ENCODE measurements at places on chromosomes 6 and 20. TPM values are rescaled to one million over a fixed set of nuclear protein-coding genes. Genes with fewer than 3 reads are reported as not detected.

The ARHGAP40 gene
- total RNA-seq = not detected

DNA sequence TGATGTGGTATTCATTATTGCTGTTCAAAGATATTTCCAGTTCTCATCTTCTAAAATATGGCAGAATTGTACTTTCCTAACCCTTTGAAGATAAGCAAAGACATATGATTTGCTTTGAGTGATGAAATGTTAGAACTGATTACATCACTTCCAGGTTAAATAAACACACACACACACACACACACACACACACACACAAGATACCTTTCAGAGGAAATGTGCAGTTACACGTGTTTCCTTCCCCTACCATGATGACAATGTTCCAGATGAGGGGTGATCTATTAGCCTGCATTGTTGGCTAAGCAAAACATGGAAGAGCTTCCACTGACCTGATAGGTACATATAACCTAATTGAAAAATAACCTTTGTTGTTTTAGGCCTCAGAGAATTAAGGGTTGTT lies 11.7 kb upstream of the FRK start:
- no peak for DNase-seq

- no peak for DNase-seq
Measured at GRCh38 chr6:170283212-170284081, 7.4 kb downstream of the DLL1 start.

DNA sequence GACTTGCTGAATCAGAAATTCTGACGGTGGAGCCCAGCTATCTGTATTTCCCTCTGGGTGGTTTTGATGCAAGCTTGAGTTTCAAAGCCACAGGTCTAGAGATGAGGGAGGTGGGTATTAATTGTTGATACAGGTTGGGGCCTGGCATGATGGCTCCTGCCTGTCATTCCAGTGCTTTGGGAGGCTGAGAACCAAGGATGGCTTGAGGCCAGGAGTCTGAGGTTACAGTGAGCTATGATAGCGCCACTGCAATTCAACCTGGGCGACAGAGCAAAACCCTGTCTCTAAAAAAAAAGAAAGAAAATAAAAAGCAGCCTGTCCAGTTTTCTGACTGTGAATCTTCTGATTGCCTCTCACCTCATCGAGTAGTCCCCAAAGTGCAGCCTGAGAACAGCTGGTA lies 184.8 kb upstream of the SASH1 start:
- no peak for DNase-seq

GRCh38 chr6:154909821-154910220 lies 85.3 kb upstream of the TIAM2 start:
- no peak for DNase-seq

- DNase-seq = no peak
Measured at GRCh38 chr20:4102381-4102780, 87.0 kb upstream of the RNF24 start.

DNA sequence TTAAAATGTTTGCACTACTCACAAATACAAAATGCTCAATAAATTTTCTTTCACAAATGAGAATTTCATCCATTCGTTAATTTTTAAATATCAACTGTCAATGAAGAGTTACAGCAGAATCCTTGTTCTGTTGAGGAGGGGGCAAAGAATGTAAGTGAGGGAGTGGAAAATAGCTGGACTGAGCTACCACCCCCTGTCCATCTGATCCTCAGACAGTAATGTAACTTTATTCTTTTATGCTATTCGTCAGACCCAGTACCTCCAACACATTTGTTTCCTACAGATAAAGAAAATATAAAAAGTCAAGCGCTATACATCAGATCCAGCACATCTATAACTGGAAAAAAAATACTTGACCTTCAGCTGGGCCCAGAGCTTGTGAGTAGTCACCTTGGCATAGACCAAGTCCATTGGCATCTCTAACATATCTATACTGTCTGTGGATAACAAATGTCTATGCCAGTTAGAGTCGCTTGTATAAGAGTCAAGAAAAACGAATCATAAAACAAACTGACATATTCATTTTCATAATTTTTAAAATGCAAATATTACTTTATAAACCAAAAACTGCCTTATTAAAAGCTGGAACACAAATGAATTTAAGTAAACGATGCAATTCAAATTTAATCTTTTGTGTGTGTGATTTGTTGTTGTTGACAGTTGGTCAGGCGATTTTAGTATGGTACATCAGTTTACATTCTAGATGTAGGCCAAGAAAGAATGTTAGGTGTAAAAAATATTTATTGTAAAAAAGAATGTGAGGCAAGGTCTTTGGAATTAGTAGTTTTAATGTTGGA lies 57.2 kb upstream of the HFE start:
- DNase-seq = no peak

Data from Right ventricle myocardium superior (tissue), 1 donor.